ENCODE measurements at places on chromosomes 3 and 15. TPM values are rescaled to one million over a fixed set of nuclear protein-coding genes. Genes with fewer than 3 reads are reported as not detected.

The GRM2 gene
- 0.58 TPM for total RNA-seq

GRCh38 chr3:95476534-95476933 lies 1337.9 kb upstream of the EPHA6 start:
- no peak overlapping the region for H3K4me3 ChIP-seq
- H3K27ac ChIP-seq, result no peak overlapping the region
- no peaks in the 10 kb centered on the region for H3K27me3 ChIP-seq
- no peak for DNase-seq
- H3K4me1 ChIP-seq, result no peaks in the 10 kb centered on the region

DNA sequence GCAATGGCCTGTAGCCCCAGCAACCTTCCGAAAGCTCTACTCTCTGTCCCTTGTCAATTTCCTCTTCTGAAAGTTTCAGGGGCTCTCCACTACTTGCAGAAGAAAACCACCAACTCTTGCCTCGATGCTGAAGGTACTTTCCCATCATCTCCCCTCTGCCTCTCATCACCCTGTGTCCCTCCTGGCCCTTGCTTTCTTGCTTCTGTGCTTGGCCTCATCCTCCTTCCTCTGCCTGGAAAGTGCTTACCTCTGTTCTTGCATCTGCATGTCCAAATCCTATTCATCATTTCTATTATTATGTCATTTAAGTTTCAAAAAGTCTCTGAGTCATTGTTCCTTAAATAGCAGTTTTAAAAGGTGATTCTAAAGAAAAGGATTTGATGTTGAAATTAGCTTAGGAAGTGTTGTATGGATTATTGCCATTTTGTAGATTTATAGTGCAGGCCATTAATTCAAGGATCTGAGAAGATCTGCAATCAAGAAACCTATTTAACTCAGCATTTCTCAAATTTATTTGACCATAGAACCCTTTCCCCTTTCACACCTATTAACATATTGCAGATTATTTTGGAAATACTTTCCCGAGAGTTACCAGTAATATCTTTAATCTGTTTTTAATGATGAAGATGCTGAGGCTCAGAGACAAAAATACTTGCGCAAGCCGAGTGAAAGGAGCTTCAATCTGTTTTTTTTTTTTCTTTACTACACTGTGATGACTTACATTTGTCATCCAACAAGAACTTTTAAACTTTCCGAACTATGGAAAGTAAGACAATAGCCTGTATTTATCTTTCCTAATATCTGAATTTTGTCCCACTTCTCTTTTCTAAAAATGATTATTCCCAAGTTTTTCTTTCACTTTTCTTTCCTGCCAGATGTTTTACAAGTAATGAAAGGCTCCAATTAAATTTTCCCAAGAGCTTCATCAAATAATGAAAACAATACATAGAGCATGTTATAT lies 22.3 kb upstream of the CFAP161 start:
- no peak for DNase-seq
- H3K4me3 ChIP-seq, result peak overlapping the region; percentile 56
- peak overlapping the region; percentile 72 for H3K27ac ChIP-seq
- H3K36me3 ChIP-seq, result no peaks in the 10 kb centered on the region
- H3K4me1 ChIP-seq, result peaks cover 16% of the 10 kb centered on the region

DNA sequence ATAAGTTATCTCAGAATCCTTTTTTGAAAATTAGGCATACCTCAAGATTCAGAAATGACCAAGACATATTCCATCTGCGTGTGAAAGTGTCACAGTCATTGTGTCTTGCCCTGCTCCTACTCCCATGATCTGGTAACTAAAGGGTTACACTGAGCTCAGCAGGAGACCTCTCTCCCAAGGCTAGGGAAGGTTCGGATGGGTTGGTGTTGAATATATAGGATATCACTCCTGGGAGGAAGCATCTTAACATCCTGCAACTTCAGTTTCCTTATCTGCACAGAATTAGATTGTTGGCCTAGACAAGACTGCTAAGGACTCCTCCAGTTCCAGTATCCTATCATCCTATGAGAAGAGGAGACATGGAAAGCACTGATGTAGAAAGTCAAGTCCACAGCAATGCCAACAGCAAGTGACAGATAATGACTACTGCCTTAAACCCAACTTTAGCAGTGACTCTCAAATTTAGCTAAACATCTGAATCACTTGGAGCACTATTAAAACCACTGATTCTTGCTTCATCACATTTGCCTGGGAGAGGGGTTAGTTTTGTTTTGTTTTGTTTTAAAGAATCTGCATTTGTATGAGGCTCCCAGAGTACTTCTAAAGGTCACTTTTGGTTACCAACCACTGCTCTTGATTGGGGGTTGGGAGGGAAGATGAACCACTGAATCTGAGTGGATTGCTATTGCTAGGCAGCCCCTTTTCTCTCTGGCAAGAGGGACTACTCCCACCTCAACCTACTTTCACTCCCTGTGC lies 9.7 kb downstream of the ADAMTS9 start:
- H3K4me3 ChIP-seq, result no peak overlapping the region
- H3K4me1 ChIP-seq, result no peaks in the 10 kb centered on the region
- no peaks in the 10 kb centered on the region for H3K27me3 ChIP-seq

GRCh38 chr3:67654099-67654843 lies at the start of gene SUCLG2:
SUCLG2 (minus strand) TSS chr3:67654612; CDS start chr3:67654586, 26 bp downstream.
- H3K27me3 ChIP-seq, result no peaks in the 10 kb centered on the region
- H3K4me3 ChIP-seq, result peak within 1 kb of the TSS; percentile 86
- peak within 1 kb of the TSS; percentile 87 for H3K27ac ChIP-seq
- H3K36me3 ChIP-seq, result peaks cover 9% of the 10 kb centered on the region
- peak; percentile 80 for DNase-seq
- peaks cover 63% of the 10 kb centered on the region for H3K4me1 ChIP-seq

GRCh38 chr15:58392141-58392540 lies 39.6 kb upstream of the LIPC start:
- H3K27ac ChIP-seq, result no peak overlapping the region
- no peaks in the 10 kb centered on the region for H3K36me3 ChIP-seq
- H3K27me3 ChIP-seq, result peaks cover 8% of the 10 kb centered on the region
- H3K4me3 ChIP-seq, result no peak overlapping the region
- DNase-seq, result no peak

GRCh38 chr15:39781967-39782302 lies 706 bp downstream of the FSIP1 start:
- peak overlapping the region; percentile 91 for H3K27ac ChIP-seq
- no peak for DNase-seq
- peak overlapping the region; percentile 98 for H3K4me3 ChIP-seq
- H3K36me3 ChIP-seq, result peaks cover 14% of the 10 kb centered on the region

DNA sequence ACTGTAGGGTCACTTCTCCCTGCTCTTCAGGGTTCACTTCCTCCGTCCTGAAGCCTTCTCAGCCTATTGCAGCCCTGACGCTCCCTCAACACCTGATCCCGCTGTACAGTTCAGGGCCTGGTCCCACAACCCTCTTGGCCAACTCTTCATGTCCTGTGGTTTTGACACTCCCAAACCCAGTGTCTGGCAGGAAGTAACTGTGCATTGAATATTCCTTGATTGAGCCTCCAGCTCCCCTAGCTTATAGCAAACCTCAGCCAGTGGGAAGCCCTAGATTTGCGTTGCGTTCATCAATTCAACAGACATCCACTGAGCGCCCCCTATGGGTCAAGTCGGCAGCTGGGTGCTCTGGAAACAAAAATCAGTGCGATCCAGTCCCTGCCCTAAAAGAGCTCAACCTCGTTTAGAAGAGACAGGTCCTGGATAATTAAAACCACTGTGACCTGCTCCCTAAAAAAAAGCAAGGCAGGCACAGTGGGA lies 13.5 kb downstream of the UBAP1L start:
- peaks cover 71% of the 10 kb centered on the region for H3K36me3 ChIP-seq
- no peaks in the 10 kb centered on the region for H3K27me3 ChIP-seq
- H3K4me3 ChIP-seq, result no peak overlapping the region
- no peak for DNase-seq
- no peak overlapping the region for H3K27ac ChIP-seq
- no peaks in the 10 kb centered on the region for H3K4me1 ChIP-seq
